ENCODE measurements at places on chromosomes 16 and 17.

- DNase-seq: no peak
Measured at GRCh38 chr17:42535155-42536047, 640 bp upstream of the NAGLU start.

GRCh38 chr17:31431098-31431851 is 39.8 kb downstream of the RAB11FIP4 start:
- DNase-seq: no peak

- no peak for DNase-seq
Measured at GRCh38 chr16:9119795-9120194, 28.4 kb downstream of the HAPSTR1 start.

- no peak for DNase-seq
Measured at GRCh38 chr16:85571563-85571812, 41.6 kb upstream of the GSE1 start.

DNA sequence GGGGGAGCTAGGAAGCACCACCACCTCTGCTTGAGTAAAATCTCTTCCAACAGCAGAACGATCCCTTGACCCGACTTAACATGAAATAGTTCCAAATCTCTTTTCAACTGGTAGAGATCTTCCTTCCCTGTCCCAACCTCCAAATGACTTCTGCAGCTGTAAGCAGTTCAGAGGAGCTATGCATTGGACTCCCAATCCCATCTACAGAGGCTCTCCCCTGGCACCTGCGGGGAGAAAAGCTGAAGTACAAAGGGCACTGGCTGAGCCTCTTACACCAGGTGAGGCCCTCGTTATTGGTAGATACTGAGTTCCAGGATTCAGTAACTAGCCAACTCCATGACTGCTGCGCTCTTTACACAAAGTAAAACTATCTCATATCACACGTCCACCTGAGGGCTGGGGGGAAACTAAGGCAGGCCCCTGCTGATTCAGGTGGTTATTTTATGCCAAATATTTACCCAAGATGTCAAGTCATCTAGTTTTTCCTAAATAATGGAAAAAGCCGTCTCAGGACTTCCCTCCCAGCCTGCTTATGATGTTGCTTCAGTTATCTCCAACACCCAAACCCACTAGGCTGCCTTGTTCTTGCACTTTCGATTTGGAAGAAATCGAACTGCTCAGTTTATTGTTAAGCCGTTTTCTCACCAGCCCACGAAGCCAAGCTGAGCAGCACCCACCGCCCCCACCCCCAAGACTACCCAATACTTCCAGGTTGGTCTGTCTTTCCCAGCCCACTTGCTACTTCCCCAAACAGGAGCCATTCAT is 3.2 kb downstream of the ACTG1 start:
- no peak for DNase-seq

DNA sequence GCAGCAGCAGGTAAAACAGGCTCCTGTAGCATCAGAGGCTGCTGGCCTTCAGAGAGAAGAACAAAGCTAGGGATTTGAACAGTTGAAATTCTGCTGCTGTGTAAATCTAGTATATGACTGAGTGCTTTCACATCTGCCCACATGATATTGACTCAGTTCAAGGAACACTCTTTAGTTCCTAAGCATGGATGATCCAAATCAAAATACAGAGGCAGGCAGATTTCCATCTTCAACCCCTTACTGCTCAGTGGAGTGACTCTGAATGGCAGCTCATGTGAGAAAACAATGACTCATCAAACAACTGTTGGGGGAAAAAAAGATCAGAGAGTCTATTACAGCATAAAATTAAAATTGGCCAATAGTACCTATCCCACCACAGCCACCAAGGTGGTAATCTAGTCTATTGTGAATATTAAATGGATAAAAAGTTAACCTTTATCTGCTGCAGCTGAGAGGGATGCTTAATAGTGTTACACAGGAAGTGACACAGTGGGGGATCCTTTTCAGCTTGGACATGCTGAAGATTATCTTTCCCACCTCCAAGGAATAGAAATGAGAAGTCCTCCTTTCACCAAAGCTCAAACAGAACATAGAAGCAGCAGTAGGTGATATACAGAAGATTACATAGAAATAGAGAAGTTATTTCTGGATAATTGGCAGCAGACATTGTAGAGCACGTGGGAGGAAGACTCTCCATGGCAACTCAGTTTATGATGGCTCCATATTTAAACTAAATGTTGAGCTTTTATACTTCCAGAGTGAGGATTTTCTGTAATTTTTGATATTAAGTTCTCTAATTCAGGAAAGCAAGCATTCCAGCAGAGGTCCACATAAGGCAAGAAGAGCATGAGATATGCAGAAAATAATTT is 239.7 kb upstream of the ERCC4 start:
- no peak for DNase-seq

GRCh38 chr16:4377573-4378154 is 6.0 kb downstream of the VASN start:
- DNase-seq: no peak

GRCh38 chr16:29857133-29857760 is 5.8 kb downstream of the CDIPT start:
- no peak for DNase-seq

GRCh38 chr17:3888343-3889171 is 4.3 kb downstream of the CAMKK1 start:
- no peak for DNase-seq

GRCh38 chr16:12515746-12516145 is 287.9 kb downstream of the CPPED1 start:
- no peak for DNase-seq

DNA sequence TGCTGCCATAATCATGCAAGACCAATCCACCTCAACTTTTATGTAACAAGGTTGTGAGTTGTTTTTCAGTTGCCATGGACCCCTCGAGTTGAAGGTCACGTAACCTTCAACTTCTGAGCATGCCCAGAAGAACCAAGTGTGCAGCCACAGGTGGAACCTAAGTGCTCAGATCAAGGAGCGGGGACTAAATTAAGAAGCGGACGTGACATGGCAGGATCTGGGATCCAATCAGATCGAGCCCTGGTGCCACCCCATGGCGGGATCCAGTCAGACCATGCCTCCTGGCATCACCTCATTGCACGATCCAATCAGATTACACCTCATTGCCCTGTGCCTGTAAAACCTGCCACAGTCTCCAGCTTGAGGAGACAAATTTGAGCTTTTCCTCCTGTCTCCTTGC is 204.5 kb upstream of the CDH5 start:
- DNase-seq: no peak

DNA sequence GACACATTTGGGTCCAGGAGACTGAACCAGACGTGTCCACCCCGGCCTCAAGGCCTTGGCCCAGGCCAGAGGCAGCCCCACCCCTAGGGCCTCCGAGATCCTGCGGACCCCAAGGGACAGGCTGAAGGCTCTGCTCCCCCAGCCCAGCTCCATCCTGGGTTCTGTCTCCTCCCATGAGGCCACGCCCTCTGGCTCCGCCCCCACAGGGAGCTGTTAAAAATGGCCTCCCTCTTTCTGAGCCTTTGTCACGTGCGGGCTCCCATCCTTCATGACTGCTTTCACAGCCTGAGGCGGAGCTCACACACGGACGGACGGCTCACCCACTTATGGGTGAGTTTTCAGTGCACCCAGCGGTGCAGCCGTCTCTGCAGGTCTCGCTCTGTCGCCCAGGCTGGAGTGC is 6.5 kb upstream of the CACNA1H start:
- DNase-seq: peak; percentile 17

GRCh38 chr17:73337330-73337710 is 25.5 kb upstream of the CDC42EP4 start:
- no peak for DNase-seq

DNA sequence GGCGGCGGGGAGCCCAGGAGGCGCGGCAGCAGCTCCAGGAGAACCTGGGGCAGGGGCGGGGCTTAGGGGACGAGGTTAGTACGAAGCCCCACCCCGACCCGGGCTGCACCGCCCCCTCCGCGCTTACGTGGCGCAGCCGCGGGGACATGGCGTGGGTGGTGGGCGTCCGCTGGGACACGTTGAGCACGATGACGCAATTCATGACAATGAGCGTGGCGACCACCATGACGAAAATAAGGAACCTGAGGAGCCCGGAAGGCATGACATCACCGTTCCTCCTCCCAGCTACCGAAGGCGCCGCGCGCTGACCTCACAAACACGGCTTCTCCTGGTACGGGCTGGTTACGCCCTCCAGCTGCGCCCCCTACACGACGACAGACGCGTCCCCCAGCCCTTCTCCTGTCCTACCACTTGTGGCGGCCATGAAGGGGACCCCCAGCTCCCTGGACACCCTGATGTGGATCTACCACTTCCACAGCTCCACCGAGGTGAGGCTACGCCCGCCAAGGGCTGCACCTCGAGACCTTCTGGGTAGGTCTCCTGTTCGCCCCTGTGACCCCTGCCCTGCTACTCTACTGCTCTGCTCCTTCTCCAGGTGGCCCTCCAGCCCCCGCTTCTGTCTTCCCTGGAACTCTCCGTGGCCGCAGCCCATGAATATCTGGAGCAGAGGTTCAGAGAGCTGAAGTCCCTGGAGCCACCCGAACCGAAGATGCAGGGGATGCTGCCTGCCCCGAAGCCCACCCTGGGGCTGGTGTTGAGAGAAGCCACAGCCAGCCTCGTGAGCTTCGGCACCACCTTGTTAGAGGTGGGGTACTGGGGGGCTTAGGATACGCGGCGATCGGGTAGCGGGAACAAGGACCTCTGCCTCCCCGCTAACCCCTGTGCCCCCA is at the start of gene C17orf107:
Gene C17orf107, plus strand, starts transcription at position 196 of the 890 bp plus-strand sequence. Its CDS starts 227 bp downstream, at position 423.
- DNase-seq: peak; percentile 99

- no peak for DNase-seq
Measured at GRCh38 chr17:7945651-7946050, 13.6 kb downstream of the CNTROB start.

GRCh38 chr17:40553694-40554534 is 11.4 kb downstream of the CCR7 start:
- peak; percentile 60 for DNase-seq

GRCh38 chr17:72985882-72986720 is 106.4 kb downstream of the SLC39A11 start:
- DNase-seq: peak; percentile 68

DNA sequence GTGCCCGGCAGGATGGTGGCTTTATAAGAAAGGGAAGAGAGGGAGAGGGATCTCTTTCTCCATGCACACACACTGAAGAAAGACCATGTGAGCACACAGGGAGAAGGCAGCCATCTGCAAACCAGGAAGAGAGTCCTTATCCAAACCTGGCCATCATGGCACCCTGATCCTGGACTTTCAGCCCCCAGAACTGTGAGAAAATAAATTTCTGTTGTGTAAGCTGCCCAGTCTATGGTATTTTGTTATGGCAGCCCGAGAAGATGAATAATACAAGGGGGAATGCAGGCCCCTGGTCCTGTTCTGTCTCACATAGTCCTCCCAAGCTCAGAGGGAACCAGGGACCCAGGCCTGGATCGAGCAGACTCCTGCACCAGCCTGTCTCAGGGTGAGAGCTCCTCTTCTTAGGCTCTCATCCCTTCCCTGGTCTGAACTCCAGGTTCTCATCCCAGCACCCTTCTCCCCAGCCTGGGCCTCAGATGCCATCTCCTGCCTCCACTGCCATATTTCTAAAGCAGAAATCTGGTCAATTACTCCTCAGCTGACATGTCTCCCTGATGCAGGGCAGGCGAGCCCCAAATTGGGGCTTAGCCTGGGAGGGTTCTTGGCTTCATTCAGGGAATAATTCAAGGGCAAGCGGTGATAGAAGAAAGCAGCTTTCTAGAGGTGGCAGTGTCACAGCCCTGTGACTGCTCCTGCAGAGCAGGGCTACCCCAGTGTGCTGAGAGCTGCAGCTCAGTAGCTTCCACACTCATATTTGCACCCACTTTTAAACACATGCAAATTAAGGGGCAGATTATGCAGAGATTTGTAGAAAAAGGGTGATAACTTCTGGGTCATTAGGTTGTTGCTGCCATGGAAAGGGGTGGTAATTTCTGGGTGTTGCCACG is 28.8 kb downstream of the IGFBP4 start:
- no peak for DNase-seq

DNA sequence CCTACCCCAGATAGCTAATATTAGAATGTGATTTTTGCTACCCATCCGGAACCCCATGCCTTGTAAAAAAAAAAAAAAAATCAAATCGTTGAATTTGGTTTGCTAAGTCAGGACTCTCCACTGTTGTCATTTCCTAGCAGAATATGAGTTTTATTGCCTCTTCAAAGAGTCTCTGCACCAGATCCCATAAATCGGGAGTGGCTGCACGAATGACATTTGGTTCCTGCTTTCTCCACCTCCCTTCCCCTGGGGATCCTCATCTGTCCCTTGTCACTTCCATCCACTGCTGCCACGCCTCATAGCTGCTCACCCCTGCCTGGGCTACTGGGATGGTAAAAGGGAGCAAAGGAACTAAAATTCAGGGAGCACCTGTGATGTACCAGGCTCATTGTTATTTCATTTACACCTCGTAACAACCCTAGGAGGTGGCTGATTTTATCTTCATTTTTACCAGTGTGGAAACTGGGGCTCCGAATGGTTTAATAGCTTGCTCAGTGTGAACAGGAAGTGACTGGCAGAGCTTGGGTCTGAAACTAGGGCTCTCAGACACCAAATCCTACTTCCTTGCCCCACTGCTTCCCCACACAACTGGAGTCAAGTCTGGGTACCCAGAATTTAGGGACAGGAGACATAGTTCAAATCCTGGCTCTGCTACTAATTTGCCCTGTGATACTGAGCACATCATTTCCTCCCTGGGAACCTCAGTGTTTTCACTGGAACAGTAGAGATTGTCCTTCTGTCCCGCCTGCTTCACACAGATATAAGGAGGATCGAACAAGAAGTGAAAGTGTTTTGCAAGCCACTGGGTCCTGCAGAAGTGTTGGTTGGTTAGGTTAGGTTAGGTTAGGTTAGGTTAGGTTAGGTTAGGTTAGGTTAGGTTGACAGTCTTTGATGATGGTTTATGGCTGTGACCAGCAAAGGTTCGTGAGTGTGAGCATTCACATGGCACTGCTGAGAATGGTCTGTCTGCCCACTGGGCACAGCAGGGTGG is 585 bp upstream of the KRT36 start:
- no peak for DNase-seq

GRCh38 chr17:46818316-46818928 is at the start of gene WNT3:
Gene WNT3, minus strand, starts transcription at chr17:46818692. Its CDS starts 95 bp downstream, at chr17:46818597.
- peak; percentile 81 for DNase-seq

DNA sequence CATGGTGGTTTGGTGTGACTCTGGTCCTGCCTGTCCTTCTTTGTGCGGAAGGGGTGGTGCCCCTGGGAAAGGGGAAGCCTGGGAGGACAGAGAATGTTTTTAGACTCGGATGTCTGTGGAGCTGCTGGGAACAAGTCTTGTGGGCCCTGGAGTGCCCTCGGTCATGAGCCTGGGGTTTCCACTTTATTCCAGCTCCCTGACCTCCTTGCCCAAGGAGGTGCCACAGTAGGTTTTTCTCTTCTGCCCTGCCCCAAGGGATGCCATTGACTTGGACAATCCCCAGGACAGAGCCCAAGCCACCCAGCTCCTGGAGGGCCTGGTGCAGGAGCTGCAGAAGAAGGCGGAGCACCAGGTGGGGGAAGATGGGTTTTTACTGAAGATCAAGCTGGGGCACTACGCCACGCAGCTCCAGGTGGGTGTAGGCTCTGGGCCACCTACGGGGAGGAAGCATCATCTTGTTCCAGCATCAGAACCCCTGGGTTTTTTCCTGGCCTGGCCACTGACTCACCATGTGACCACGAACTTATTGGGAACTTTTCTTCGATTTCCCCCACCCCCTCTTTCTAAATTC is 1.4 kb downstream of the STAT5A start:
- DNase-seq: peak; percentile 82
